Stomach (tissue), 19 donors: ENCODE measurements at places on chromosomes 4 and X.

- DNase-seq: no peak
Measured at GRCh38 chrX:110322603-110323002, 4.7 kb upstream of the AMMECR1 start.

GRCh38 chrX:123267220-123267619 is 83.1 kb downstream of the GRIA3 start:
- DNase-seq: peak; percentile 2

DNA sequence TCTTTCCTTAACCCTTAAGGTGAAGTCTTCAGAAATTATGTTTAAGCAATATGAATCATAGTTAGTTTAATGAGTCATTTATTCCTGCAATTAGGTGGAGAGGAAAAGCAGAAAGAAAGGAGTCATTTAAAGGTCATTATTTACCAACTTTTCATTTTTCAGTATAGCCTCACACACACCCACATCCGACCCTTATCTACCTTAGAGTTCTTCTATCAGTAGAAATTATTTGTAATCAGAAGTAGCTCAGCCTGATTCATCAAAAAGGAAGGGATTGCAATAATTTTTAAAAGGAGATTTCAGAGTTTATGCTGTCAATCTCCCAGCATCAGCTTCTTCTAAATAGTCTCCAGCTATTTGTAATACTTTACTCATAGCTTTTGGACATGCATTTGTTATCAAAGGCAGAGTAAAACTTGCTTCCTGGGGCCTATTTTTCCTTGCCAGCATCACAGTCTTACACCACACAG is 5.9 kb downstream of the ANXA10 start:
- no peak for DNase-seq

DNA sequence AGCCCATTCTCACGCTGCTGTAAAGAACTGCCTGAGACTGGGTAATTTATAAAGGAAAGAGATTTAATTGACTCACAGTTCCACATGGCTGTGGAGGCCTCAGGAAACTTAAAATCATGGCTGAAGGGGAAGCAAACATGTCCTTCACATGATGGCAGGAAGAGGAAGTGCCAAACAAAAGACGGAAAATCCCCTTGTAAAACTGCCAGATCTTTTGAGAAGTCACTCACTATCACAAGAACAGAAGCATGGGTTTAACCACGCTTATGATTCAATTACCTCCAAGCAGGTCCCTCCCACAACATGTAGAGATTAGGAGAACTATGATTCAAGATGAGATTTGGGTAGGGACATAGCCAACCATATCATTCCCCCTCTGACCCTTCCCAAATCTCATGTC is 335.5 kb downstream of the IL15 start:
- DNase-seq: no peak

DNA sequence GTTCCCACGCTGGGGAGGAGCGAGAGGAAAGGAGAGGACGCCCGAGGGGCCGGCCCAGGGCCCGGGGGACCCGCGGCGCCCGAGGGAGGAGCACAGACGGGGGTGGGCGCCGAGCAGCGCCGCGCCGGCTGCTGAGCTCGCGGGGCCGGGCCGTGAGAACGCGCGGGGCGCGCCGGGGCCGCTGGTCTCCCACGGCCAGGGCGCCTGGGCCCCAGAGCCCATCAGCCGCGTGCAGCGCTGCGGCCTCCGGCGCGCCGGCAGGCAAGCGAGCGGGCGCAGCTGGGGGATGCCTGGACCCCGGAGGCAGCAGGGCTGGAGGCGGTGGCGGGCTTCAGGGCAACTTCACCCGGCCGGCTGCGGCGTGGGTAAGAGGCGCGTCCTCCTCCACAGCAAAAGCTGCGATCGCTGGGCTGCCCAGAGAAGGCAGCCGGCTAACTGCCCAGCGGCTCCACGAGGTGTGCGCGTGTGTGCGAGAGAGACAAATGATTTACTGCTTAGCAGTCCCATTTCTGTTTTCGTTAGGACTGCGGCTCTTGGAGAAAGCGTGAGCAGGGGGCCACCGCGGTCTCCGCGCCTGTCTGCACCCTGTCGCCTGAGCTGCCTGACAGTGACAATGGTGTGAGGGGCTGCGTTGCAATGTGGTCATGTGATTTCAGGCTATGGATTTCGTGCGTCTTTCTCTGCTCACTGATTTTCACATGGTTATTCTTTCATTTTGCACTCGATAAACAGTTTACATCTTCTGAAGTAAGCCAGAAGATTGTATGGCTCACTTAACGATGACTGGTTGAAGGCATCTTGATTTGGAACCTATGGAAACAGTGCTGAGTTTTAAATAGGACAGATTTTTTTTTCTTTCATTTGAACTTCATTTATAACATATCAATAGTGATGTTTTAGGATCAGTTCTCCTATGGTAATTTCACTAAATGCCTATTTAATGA is 1.2 kb downstream of the GUCY1A1 start:
- no peak for DNase-seq
